ENCODE measurements at places on chromosomes 7 and 10.

GRCh38 chr7:17552952-17553351, 254.5 kb downstream of the AHR start:
- no peak for DNase-seq

DNA sequence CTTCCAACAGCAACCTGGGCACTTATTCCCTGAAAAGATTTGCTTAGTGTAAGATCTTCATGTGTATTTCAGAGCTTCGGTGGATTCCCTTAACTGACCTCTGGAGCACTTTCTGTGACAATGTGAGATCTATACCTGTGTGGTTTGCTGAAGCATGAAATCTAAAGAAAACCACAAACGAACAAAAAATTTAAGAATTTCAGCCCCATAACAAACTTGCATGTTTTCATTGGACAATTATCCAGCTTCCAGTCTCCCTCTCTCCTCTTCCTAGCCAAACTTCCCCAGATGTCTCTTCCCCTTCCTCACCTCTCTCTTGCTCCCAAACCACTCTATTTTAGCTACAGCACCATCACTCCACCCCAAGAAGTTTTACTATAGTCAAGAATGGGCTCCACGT, 279.9 kb upstream of the SORCS1 start:
- no peak for DNase-seq

DNA sequence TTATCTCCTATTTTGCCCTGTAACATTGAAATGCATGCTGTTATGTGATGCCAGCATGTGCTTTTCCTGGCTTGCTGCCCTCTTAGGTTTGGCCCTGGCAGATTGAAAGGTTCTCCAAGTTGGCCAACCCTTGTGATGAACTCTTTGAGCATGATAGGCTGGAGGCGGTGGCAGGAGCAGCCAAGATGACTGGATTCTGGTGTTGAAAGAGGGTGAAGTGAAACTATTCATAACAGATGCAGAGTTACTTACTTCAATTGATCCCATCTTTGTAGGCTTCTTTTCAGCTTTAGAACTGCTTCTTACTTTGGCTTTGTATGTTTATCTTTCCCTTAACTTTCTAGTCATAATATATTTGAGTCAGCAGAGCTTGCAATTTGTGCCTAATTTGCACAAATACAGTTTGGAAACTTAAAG, 57.6 kb downstream of the BICC1 start:
- DNase-seq, result no peak

DNA sequence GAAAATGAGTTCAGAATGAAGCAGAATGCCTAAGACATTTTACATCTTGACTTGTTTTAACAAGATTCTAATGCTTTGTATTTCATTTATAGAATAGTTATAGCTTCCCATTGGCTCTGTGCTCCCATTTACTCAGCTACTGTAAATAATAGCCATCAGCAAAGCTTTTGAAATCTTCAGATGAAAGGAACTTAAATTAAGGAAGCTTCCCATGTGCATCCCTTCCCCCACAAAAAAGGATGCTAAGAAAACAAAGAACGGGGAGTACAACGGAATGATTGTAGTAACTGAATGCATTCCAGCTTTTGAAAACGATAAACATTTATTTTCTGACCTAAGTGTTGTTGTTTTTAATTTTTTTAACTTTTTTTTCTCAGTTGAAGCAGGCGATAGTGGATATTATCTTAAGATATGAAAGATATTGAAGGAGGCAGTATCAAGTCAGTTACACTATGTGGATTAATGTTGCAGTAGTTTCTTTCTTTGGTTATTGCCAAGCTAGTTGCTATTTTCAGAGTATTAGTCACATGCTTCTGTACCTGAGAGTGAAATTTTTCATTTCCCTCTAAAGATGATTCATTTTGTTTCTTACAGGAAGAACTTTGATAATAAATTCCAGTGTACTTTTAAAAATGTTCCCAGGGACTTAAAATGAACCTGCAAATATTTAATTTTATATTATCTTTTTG, 129.2 kb downstream of the KCND2 start:
- DNase-seq, result no peak

DNA sequence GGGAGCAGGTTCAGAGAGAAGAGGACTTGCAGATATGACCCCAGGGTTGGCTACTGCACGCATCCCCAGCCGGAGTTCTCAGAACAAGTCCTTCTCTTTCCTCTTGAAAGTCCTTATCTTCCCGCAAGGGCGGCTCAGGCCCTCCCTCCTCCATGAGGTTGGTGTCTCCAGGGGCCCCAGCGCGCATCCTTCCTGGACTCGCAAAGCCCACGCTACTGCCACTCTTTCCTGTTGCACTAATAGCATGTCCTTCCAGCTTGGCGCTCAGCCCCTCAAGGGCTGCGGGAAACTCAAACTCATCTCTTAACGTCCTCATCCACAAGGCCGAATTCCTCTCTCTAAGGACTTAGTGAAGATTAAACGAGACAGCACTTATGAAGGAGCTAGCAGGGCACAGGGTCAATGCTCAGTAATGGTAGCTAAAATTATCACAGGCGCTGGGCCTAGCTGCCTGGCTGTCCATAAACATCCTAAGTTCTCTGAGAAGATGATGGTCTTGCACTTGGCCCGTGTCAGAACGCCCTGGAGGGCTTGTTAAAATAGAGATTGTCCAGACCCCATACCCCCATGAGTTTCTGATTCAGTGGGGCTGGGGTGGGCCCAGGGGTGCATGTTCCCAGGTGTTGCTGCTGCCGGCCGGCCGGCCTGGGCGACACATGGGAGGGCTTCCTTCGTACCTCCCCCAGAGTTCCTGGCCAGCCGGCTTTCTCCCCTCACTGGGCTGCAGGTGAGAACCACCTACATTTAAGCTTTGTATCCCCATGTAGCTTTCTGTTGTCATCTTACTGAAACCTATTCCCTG, 261.4 kb downstream of the COBL start:
- no peak for DNase-seq

DNA sequence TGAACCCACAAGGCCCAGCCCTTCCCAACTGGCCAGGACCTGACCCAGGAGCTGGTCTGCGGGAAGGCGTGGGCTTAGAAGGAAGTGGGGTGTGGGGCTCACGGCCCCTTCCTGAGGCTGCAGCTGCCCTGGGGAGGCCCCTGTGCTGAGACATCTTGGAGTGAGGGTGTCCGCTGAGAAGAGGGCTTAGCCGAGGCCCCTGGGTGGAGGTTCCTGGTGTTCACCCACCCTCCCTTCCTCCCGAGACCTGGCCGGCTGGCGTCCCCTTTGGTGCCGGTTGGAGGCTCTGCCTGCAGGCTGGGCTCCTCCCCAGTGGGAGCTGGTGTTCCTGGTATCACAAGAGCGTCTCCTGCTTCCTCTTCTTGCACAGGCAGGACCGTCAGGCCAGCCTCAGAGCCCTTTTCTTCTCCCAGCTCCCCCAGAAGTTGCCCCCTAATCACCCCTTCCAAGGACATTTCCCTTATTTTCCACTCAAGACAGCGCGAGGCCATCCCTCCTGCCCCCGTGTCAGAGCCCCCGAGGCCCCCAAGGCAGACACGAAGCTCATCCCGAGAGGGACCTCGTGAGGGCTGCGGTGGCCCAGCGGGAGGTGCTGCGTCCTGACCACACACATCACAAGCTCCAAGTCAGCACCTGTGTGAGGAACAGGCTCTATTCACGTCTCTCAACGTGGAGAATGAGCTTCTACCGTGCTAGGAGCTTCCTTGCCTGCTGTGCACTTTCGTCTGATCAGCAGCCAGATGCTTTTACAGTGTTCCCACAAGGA, 25.1 kb upstream of the FAM20C start:
- no peak for DNase-seq

- DNase-seq, result no peak
Measured at GRCh38 chr7:3217166-3217565, 83.9 kb upstream of the SDK1 start.

DNA sequence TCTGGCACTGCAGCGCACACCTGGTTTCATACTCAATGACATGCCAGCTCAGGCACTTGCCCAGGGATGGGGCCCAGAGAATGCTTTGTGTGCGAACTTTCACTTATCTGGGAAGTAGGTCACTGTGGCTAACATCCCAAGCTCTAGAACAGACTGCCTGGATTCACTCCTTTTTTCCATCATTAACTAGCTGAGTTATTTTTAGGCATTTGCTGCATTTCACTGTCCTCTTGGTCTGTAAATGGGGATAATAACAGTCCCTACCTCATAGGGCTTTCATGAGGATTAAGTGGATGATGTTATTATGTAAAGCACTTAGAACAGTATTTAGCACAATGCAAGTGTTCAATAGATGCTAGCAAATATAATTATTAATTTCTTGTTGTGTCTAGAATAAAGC, 98.7 kb upstream of the DOCK1 start:
- no peak for DNase-seq

GRCh38 chr10:32948451-32948850, 9.6 kb downstream of the ITGB1 start:
- DNase-seq, result no peak

GRCh38 chr10:3780771-3781467, 4.1 kb downstream of the KLF6 start:
- no peak for DNase-seq

- no peak for DNase-seq
Measured at GRCh38 chr7:3540456-3541220, 239.6 kb downstream of the SDK1 start.

DNA sequence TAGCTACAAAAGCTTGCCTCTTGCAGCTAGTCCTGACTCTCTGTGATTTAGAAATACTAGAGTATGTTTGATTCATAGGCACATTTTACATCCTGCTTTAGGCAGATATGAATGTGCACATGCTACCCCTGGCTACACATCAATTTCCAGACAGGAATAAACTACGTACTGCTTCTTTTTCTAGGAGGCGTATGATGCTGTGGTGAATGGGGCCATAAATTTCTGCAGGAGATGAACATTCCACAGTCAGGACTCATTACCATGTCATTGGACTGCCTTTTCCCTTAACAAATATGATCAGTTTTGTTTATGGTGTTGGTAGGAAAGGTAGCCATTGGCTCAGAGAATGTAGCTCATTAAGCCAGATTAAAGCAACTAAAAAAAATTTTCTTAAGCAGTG, 50.1 kb upstream of the IFRD1 start:
- no peak for DNase-seq

DNA sequence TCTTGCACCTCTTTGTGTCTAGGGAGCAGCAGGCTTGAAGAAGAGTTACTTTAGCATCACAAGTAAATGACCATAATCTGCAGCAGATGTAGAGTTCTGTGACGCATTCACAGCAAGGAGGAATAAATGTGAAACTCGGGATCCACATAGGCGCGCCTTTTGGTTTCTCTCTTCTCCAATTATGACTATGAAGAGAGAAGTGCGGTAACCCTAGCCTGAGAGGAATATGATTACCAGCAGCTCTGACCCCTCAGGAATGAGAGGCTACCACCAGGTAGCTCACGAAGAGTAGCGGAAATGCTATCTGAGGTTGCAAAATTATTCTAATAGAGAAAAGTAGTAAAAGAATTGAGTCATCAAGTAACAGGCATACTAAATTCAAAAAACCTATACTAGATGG, 25.2 kb upstream of the DMTF1 start:
- no peak for DNase-seq

- no peak for DNase-seq
Measured at GRCh38 chr10:2985729-2986232, 81.6 kb upstream of the PFKP start.

- no peak for DNase-seq
Measured at GRCh38 chr10:7767209-7767608, 20.6 kb downstream of the KIN start.

GRCh38 chr10:44366941-44367630, 17.8 kb downstream of the CXCL12 start:
- DNase-seq, result no peak

DNA sequence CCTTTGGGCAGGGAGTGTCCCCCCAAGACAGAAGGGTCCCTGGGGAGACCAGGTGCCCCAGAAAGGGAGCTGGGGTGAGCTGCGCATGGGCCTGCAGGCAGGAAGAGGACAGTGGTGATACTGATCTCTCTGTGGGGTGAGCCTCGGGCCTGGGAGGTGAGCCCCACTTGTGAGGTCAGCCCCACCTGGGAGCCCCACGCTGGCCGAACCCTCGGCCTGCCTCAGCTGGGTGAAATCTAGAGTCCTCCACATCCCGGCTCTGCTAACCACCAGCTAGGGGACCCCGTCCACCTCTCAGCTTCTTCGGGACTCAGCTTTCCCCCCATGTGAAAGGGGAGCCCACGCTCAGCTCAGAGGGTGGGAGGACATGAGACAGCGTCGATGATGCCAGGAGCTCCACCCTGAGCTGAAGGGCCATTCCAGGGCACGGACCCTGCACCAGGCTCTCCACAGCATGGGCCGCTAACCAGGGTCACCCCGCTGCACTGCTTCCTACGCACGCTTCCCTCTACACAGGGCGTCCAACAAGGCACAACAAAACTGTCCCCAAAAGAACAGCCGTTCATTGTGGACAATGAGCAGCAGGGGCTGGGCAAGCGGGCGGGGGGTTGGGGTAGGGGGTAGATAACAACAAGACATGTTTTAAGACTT, 48.7 kb downstream of the CAMK2B start:
- no peak for DNase-seq

- DNase-seq, result no peak
Measured at GRCh38 chr10:76514869-76515268, 1083.4 kb downstream of the LRMDA start.

DNA sequence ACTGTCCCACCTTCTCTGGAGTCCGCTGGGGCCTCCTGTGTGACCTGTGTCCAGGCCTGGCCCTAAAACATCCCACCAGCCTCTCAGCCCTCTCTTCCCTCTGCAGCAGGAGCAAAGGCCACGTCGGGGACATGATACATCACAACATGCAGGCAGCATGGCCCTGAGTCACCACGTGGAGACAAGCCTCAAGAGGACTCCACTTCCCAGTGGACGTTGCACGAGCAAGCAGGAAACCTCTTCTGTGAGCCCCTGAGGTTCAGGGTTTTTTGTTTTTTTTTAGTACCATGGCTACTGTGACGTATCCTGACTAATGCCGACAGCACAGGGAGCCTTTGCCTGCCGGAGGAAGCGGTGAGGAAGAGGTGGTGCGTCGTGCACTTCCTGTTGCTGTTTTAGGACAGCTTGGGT, 165.9 kb downstream of the DNAJB6 start:
- no peak for DNase-seq

DNA sequence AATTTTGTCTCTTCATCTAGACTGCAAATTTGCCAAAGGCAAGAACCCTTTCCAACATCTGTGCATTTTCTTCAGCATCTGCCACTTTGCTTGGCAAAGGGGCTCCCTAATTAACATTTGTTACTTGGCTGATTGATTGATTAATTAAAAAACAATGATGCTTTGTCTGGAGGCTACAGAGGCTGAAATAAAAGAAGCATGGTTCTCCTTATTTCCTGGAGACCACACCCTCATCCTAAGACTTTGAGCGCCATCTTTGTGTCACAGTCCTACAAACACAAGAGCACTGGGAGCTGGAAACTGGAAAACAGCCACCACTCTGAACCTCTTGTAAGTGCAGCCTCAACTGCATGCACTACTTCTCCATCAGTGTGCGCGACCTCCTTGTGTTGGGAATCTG, 189.2 kb downstream of the C7orf25 start:
- no peak for DNase-seq

DNA sequence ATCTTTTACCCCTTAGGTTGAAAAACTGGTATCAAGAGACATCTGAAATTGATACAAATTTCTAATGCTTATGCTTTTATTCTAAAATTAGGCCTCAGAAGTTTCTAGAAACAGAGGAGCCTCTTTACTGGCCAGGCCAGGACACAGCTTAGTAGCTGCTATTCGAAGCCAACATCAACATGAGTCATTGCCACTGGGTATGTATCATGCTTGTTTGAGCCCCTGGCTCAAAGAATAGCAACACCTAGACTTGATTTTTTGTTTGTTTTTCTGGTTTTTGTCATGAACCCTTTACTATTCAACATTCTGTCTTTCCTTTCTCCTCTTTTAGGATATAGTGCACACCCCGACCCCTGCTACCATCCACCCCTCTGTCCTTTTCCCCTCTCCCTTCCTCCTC, 90.9 kb upstream of the STK17A start:
- no peak for DNase-seq

GRCh38 chr7:125057963-125058362, 128.3 kb upstream of the POT1 start:
- no peak for DNase-seq
